Activated CD8-positive, alpha-beta memory T cell treated with anti-CD3 and anti-CD28 coated beads for 1 hour (primary cell): ENCODE measurements at places on chromosomes 12 and 14.

GRCh38 chr12:92502417-92503028 is 200.3 kb upstream of the PLEKHG7 start:
- DNase-seq, result no peak

GRCh38 chr14:73058922-73059673 is 764 bp downstream of the RBM25 start:
- no peak for DNase-seq

DNA sequence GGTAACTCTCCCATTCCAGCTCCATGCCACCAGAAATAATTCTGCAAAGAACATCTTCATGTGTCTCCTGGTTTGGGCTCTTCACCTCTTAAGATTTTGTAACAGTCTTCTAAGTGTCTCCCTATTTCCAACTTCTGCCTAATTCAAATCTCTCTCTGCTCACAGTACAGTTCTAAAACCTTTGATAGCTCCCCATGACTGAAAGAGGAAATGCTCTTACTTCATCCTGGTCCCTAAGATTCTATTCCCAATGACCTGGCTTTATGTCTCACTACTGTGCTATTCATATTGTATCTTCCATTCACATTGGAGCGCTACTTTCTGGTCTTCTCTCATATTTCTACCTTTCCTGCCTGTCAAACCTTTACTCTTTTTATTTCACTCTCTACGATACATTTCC is 1.6 kb downstream of the AMN1 start:
- no peak for DNase-seq

DNA sequence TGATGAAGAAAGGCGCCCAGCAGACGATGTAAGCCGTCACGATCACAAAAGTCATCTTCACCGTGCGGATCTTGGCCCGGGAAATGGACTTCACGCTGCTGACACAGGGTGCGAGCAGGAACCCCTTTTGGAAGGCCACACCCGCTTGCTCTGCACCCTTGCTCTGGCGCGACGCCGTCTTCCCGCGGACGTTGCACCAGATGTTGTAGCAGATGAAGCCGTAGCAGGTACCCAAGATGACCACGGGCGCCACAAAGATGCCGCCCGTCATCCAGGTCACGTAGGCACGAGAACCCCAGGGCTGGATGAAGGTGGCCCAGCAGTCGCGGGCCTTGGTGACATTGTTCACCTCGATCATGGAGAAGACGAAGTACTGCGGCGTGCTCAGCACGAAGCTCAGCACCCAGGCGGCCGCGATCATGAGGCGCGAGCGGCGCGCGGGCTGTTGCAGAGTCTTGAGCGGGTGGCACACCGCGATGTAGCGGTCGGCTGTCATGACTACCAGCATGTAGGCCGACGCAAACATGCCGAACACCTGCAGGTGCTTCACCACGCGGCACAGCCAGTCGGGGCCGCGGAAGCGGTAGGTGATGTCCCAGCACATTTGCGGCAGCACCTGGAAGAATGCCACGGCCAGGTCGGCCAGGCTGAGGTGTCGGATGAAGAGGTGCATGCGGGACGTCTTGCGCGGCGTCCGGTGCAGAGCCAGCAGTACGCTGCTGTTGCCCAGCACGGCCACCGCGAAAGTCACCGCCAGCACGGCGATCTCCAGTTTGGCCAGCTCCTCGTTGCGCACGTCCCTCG is 890 bp downstream of the AVPR1A start:
- no peak for DNase-seq

DNA sequence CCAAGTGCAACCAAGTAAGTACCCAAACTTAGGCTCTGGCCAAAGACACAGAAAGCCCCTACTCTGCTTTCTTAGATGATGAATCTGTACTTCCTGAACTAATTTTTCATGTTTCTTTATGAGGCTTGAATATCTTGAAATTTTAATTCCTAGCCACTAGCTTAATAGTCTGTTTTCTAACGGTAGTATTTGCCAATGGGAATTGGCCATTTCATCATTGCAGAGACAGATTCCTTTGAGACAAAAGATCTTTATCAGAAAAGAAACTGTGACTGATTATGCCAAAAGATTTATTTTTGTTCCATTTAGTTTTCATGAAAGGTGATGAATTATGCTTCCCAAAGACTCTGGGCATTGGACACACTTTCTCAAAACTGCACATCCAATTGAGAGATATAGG is 48.7 kb downstream of the DAD1 start:
- no peak for DNase-seq

DNA sequence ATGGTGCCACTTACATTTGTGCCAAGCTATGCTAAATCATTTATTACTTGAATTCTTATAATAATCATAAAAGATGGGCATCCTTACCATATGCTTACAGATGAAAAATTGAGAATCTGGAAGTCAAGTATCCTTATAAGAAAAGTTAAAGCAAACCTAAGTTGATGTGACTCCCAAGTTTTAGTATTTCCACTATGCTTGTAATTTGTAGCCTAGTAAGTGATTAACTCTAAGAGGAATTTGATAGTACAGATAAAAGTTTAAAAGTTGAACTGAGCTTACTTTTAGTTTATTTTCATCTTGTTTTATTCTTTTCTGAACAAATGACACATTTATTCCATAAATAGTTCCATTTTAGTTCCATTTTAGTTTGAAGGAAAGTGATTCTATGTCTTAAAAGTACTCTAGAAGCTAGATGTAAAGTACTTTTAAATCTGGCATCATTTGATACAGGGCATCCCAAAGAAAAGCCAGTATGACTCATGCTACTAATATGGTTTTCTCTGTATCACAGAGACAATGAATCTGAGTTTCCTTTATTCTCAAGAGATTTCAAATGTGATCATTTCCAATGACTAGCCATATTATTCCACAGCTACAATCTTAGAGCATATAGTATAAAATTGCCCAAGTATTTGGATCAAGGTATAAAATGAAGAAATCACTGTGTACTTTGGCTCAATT is 596.0 kb downstream of the SLC16A7 start:
- DNase-seq, result no peak

DNA sequence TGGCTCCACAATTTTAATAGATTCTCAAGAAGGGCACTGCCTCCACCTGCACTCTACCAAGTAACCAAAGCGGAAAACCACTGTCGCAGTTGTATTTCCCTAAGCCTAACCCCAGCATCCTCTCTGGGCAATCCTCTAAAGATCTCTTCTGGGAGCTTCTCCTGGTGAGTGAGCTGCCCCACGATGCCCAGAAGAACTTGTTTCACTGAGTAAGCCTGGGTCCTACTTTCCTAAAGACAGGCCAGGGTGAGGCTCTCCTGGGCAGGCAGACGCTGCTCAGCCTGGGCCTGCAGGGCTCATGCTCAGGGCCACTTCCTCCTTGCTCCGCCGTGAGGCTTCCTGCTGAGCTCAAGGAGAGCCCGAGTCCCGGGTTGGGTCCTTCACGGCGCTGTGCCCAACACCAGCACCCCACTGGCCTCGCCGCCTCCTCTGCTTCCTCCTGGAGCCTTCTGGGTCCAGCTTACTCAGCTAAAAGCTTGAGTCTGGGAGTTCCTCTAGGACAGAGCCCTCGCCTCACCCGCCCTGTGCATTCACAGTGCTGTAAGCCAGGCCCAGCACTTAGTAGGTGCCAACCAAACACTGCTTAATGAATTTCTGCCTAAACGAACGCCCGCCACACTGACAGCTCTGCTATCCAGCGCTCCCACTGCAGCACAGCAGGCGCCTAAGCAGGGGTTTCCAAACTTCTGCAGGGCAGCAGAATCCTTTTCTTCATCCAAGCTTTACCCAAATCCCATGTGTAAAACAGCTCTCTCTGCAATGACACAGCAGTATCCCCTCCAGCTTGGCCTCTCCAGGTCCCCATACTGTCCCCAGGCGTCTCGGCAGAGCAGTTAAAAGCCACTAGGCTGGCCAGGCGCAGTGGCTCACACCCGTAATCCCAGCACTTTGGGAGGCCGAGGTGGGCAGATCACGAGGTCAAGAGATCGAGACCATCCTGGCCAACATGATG is 5.7 kb downstream of the RAB35 start:
- DNase-seq, result no peak

DNA sequence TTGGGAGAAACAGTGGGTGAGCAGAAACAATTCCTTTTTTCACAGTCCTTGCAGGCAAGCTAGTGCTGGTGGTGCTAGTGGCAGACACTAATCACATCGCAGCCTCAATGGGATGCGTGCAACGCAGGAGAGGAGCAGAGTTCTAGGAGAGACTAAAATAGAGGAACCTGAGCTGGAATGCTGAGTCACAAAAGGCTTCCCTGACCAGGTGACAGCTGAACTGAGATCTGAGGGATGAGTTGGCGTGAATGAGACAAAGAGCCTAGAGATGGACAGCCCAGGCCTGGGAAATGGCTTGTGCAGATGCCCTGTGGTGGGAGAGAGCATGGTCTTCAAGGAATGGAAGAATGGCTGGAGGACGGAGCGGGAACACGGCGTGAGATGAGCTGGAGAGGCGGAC is 25.8 kb downstream of the ACADS start:
- DNase-seq, result no peak

GRCh38 chr12:21912318-21912717 is 28.9 kb downstream of the ABCC9 start:
- no peak for DNase-seq

DNA sequence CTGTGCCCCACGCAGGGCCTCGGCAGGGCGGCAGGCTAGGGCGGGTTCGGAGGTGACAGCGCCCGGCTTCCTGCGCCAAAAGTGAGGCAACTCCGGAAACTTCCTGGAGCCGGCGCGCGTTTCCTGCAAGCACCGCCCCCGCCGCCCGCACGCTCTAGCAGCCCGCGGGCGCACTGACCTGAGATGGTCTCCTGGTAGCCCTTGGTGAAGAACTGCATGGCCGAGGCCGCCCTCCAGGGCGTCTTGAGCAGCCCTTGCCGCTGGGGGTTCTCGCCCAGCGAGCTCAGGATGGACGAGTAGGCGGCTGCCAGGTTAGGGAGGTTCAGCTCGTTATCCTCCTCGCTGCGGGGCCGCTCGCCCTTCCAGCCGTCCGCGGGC is 494 bp downstream of the GCH1 start:
- DNase-seq, result peak; percentile 51

DNA sequence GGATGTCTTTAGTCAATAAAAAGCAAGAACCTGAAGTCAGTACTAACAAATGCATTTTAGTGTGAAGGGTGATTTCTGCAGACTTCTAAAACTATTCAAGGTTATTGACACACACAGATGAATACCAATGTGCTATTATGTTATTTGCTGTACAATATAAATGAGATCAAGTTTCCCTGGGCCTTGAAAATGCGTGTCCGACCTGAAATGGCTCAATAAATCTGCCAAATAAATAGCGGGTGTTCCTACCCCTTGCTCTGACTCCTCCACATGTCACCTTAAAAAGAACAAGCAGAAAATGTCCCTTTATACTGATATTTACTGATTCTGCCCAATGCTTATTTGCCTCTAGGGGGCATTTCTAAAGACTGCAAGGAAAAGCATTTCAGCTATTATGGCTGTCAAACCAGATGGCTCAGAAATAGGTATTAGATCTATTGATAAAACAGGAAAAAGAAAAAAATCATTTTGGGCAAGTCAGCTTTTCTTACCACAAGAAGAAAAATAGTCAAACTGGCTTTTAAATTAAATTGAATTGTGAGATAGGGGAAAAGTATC is 367.3 kb upstream of the KITLG start:
- DNase-seq, result no peak

GRCh38 chr14:76121089-76121748 is 30.5 kb upstream of the GPATCH2L start:
- DNase-seq, result no peak

DNA sequence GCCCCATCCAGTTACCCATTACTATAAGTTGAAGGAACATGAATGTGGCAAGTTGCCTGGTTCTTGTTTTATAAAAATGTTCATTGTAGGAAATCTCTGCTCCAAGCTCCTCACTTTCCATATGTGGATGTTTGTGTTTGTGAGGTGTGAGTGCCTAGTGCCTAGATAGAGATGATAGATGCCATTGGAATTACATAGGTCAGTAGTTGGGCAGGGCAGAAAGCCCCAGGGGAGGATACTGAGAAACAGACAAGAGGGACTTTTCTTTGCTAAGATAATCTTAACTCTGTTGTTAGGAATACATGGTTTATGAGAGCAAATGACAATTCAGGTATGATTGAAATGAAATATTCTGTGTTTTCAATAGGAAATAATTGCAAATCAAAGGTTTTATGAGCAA is 226.3 kb upstream of the GRIP1 start:
- DNase-seq, result no peak

- DNase-seq, result no peak
These were observed 23.3 kb upstream of the EMP1 start for GRCh38 chr12:13173012-13173932.

- DNase-seq, result no peak
These were observed 22.8 kb downstream of the CPM start for GRCh38 chr12:68910128-68910527.

DNA sequence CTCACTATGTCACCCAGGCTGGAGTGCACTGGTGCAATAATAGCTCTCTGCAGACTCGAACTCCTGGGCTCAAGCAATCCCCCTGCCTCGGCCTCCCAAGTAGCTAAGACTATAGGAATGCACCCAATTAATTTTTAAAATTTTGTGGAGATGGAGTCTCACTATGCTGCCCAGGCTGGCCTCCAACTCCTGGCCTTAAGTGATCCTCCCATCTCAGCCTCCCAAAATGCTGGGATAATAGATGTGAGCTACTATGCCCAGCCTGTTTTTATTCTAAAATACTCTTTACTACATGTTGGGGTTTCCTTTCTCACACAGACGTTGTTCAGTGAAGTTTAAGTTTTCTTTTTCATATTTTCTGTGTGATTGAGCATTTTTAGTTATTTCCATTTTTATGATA is 60.9 kb upstream of the DUSP6 start:
- no peak for DNase-seq

GRCh38 chr12:21941506-21942376 is 515 bp upstream of the ABCC9 start:
- no peak for DNase-seq

- no peak for DNase-seq
These were observed 268.7 kb downstream of the DAD1 start for GRCh38 chr14:22320362-22320750.
